ENCODE measurements at places on chromosomes 6 and 20. TPM values are rescaled to one million over a fixed set of nuclear protein-coding genes. Genes with fewer than 3 reads are reported as not detected.

ULBP3 gene
- total RNA-seq, result 12.8 TPM

OLIG3 gene
- total RNA-seq, result not detected

KIAA1586 gene
- total RNA-seq, result 15.7 TPM

SEMG1 gene
- total RNA-seq, result not detected

TPX2 gene
- total RNA-seq, result 114 TPM

GNAS-AS1 gene
- 0.58 TPM for total RNA-seq

NKX2-4 gene
- total RNA-seq, result not detected

C20orf202 gene
- total RNA-seq, result not detected

ENPP3 gene
- not detected for total RNA-seq

ADGRF4 gene
- total RNA-seq, result not detected

KHDC1L gene
- not detected for total RNA-seq

PRDM13 gene
- not detected for total RNA-seq

CD93 gene
- 413 TPM for total RNA-seq

IMPG1 gene
- total RNA-seq, result not detected

BPIFB1 gene
- not detected for total RNA-seq

VSX1 gene
- not detected for total RNA-seq
